Cortex of kidney (tissue), 1 donor: ENCODE measurements at places on chromosomes 6 and 20.

- DNase-seq = no peak
Observed at GRCh38 chr20:24580006-24580405, 110.6 kb downstream of the SYNDIG1 start.

DNA sequence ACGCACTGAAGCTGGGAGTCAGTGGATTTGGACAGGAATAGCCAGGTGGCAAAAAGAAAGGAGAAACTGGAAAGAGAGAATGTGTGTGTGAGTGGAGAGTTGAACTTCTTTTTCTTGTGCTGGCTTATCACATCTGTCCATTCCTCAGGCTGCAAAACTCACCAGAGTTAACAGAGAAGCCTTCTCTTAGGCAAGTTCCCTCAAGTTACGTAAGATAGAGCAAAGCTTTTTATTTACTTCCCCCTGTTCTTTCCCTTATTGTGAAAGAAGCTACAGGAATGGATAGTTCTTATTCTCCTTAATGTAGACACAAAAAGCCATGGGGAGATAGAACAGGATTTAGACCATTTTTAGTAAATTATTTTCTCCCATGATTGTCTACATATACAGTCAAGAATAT, 188.6 kb downstream of the BMP2 start:
- no peak for DNase-seq

GRCh38 chr6:25453288-25453687, 174.1 kb downstream of the CARMIL1 start:
- no peak for DNase-seq

DNA sequence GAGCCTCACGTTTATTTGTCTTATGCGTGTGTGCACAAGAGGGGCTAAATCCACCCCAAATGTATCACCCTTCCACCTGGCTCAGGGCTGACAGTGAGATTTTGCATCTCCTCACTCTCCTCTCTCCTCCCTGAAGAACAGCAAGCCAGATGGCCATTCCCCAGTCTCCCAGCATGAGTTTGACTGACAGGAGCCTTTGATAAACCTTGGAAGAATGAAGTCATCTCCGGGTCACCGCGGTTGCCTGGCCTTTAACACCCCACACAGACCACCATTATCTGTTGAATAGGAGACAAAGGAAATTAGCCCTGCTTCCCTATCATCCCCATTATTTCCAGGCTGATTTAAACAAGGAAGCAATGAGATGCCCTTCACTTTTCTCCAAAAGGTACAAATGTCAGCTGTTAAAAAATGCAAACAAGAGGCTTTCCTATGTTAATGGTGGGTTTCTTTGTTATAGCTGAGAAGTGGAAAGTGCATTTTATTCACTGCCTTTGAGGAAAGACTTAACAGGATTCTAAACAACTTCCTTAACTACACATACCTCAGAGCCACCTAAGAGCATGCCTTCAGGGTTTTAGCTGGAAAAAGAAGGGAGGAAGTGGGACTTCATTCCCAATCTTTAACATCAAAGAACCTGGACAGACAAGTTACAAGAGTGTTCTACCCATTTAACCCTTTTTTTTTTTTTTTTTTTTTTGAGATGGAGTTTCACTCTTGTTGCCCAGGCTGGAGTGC, 524.8 kb upstream of the ID4 start:
- DNase-seq = no peak

DNA sequence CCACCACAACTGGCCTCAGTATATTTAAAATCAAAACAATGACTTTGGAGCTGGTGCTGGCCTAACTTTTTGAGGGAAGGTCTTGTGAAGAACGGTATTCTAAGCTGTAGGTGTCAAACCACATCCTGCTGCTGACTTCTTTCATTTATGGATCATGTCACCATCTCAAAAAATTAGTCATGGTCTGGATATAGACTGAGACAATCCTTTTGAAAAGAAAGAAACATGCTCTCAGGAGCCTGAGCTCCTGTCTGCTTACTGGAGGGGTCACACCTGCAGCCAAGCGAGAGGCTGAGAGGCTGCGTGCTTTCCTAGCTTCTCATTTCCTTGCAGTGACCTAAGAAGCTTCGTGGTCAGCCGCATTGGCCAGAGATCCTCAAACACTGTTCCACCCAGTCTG, 55.2 kb downstream of the TIAM2 start:
- DNase-seq = no peak

DNA sequence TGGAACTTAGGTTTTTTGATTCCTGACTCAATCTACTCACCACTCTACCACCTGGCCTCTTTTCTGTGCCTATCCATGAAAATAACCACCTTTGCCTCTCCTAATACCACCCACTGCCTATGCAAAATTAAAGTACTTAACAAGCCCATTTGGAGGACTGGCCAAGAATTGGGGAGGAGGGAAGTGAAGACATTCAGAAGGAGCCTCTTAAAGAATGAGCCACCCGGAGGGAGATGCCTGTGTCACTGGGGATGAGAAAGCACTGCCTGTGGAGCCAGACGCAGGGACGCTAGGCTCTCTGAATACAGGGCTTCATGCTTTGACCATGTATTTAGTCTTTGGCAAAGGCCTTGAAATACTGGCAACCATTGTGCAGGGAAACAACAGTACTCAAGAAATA, 40.0 kb upstream of the MRPS10 start:
- DNase-seq = no peak
